ENCODE measurements at places on chromosomes 12 and 14.

- no peak for DNase-seq
Observed at GRCh38 chr14:96156804-96157760, 47.6 kb upstream of the BDKRB2 start.

GRCh38 chr14:39276005-39276404 lies 42.3 kb downstream of the MIA2 start:
- no peak for DNase-seq

DNA sequence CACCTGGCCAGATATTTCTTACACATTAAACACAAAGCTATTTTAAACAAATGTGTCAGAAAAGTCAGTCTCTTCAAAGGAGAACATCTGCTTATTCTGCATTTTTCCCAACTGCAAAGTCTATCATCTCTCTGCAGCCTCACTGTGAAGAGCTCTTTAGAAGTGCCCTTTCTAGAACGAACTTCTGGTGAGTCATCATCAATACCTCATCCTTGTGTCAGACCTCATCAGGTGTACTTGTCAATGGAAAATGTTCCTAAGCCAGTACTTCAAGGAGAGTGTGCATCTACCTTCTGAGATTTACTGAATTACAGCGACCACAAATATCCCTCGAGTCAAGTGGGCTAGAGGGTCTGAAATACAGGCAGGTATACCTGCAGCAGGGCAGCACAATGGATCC lies 457.3 kb downstream of the LRIG3 start:
- DNase-seq, result no peak

- no peak for DNase-seq
Observed at GRCh38 chr12:131000000-131000486, 46.3 kb downstream of the ADGRD1 start.

GRCh38 chr12:2751686-2752085 lies 43.1 kb upstream of the FKBP4 start:
- DNase-seq, result no peak

- DNase-seq, result no peak
Observed at GRCh38 chr12:119829439-119829838, 47.7 kb downstream of the CIT start.

DNA sequence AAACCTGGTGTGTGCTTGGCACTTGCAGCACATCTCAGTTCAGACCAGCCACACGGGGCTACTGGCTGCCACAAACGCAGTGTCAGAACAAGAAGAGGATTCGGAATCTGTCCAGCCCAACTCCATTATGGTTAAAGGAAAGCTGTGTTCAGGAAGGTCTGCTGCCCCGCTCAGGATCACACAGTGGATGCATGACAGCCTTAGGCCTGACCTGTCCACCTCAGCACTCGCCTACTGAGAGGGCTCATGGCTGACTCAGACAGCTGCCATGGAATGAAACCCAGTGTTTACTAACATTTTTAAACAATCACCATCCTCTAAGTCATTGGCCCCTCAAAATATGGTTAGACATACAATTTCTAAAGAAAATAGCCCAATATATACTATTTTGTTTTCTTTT lies 5.6 kb upstream of the NIN start:
- DNase-seq, result no peak

DNA sequence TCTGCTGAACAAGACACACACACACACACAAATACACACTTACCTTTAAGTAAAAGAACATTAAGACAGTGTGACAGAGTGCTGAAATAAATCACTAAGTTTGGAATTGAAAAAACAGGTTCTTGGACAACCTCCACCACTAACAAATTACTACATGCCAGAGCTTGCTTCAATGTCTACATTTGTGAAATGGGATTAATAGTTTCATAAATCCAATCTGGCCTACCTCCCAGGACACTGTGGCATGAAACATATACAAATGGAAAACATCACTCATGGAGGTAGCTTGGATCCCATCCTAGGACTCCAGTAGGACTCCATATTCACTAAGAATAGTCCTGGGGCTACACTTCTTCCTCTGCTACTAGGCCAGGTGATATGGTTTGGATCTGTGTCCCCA lies 8.2 kb upstream of the CCDC60 start:
- DNase-seq, result no peak

GRCh38 chr14:86935241-86935885 lies 1057.6 kb downstream of the GALC start:
- DNase-seq, result no peak

DNA sequence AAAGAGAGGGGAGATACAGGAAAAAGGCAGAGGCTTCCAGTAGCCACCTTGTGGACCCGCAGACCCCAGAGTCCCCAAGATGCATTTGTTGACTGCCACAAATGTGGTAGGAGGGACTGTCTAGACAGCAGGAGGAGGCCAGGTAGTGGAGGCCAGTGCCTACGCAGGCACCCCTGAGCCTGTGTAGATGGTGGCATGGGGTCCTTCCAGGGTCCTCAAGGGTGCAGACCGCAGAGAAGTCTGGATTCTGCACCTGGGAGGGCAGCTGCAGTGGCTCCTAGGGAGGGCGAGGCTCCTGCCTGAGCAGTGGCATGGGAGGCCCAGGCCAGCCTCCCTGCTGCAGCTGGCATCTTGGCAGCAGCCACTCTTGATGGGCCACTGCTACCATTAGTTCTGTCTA lies 119.7 kb downstream of the NTS start:
- DNase-seq, result no peak

DNA sequence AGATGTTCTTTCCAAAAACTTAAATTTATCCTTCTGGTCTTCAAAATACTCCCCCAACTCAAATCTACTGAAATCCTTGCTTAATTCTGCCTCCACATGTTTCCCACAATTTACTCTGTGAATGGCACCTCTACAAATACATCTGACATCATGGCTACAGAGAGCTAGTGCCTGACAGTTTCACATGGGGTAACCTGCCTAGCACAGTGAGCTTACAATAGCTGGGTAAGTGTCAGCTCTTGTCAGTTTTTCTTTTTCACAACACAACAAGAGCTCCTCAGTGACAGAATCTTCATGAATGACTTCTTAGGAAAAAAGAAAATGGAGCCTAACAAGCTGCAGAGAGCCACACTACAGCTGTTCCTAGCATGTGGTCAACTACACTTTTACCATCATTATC lies 54.4 kb downstream of the NIN start:
- DNase-seq, result no peak

- no peak for DNase-seq
Observed at GRCh38 chr12:88940854-88941253, 360.6 kb upstream of the KITLG start.

GRCh38 chr12:111766608-111767361 lies at the start of gene ALDH2:
ALDH2 (plus strand) TSS chr12:111766933; CDS start chr12:111766983, 50 bp downstream.
- no peak for DNase-seq

- no peak for DNase-seq
Observed at GRCh38 chr12:63419154-63419553, 249.1 kb downstream of the DPY19L2 start.

DNA sequence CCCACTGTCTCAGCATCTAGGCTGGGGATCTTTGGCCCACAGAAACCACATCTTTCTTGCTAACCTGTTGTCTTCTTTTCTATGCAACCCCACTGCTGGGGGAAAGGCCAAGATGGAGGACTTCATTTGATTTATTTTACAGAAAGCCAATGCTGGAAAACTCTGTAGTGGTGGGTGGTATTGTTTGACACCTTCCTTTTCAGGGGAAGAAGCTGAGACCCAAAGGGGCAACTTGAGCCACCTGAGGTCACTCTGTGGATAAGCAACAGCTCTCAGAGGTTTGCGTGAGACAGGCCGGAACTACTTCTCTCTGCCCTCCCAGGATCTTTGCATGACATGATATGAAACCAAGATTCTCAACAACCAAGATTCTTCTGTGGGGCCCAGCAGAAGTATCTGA lies 645.2 kb downstream of the VRK1 start:
- no peak for DNase-seq

GRCh38 chr14:70029296-70030132 lies 150.3 kb downstream of the SMOC1 start:
- no peak for DNase-seq

DNA sequence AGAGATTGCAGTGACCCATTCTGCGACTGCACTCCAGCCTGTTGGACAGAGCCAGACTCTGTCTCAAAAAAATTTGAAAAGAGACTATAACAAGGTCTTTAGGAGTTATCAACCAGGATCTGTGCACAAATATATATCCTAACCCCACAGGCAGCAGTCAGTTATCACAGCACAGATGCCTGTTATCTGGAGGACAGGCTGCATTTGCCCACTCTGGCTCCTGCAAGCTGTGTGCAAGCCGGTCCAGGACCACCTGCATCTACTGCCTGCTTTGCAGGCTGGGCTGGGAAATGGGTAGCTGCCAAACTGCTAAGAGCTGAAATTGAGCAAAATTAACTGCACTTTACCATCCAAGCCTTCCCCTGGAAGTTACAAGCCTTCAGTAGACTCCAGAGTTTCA lies 21.4 kb upstream of the RCOR1 start:
- DNase-seq, result no peak

- no peak for DNase-seq
Observed at GRCh38 chr12:10155966-10156365, 16.0 kb downstream of the OLR1 start.

DNA sequence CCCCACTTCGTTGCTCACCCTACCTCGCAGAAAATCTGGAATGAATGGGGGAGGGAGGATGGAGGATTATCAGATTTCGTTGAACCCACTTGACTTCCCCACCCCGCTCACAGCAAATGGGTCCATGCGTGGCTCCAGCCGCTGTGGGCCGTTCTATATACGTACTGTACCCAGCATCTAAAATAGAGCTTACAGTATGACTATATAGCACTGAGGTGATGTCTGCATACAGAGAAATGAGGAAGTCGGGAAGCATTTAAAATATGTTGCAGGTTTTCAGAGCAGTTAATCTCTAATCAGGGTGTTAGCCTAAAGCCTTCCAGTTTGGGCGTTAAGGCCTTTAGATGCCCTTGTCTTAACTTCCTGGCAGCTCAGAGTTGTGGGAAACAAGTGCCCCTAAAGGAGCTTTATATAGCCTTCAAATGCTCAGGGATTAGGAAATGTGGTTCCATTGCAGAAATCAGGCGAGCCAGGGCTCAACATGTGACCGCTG lies 1.4 kb downstream of the BICDL1 start:
- no peak for DNase-seq

GRCh38 chr12:45130881-45131281 lies 80.0 kb upstream of the DBX2 start:
- peak; percentile 2 for DNase-seq

- no peak for DNase-seq
Observed at GRCh38 chr14:36900846-36901245, 239.2 kb downstream of the PAX9 start.

GRCh38 chr12:122889761-122890520 lies 6.0 kb downstream of the VPS37B start:
- no peak for DNase-seq

All from stimulated activated CD8-positive, alpha-beta memory T cell treated with anti-CD3 and anti-CD28 coated beads, Interleukin-7, amount 100 ng/mL, for 24 hours (primary cell).